ENCODE measurements at places on chromosomes 13 and 19.

DNA sequence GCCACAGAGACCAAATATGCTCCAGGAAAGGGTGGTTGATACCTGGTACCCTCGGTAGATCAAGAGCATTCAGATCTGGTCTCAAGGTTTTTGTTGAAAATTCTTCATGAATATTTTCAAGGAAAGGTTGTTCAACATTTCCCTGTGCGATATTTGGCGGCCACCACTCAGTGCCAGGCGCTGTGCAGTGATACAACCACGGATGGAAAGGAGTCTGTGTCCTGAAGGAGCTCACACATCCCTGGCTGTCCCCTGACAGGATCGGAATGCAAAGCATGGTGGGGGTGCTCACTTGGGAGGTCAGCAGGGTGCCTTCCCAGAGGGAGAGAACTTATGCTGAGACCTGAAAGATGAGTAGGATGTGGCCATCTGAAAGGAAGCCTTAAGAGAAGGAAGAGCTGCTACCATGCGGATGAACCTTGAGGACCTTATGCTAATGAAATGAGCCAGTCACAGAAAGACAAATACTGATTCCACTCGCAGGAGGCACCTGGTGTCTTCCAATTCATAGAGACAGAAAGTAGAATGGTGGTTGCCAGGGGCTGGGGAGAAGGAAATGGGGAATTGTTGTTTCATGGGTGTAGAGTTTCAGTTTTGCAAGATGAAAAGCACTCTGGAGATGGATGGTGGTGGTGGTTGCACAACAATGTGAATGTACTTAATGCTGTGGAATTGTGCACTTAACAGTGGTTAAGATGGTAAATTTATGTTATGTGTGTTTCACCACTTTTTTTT lies 41.6 kb downstream of the HSPH1 start:
- DNase-seq = no peak

DNA sequence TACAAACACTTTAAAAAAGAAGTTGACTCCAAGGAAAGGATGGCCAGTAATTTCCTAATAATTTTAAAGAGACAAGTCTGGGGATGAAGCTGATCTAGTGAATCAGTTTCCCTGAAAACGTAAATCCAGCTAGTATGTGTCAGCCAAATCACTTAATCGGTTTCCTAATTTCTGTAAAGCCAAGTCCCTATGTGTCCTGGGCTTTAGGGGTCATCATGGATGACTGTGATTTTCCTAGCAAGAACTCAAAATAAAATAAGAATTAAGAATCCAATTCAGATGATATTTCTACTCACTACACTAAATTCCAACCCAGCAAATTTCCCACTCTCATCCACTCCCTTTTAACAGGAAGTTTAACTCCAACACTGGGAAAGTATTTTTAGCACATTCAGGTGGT lies 35.9 kb downstream of the ELF1 start:
- no peak for DNase-seq

DNA sequence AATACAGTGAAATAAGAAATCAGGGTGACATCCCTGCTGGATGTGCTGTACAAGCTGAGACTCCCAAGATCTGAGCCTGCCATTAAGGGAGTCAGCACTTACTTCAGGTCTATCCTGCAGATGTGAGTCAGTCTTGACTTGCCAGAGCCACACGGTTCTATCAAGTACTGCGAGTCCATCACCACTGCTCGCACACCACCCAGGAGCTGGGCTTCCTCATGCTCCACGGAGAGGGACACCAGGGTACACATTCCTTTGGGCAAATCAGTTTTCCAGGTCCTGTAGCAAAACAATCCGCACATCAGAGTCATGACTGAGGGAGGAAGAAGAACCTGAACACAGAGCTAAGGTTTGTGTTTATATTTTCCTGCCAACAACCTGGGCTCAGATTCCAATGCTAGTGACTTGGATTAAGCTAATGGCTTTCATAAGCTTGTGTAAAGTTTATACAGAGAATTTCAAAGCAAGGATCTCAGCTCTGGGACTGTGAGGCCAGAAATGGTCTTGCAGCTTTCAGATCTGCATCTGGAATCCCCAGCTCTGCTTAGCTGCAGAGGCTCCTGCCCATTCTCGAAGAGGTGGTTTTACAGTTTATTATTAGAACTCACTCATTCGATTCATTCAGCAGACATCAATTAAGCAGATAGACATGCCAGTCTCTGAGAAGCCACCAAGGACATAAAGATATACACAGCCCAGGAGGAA lies 90.6 kb downstream of the KL start:
- no peak for DNase-seq

- DNase-seq = no peak
Measured at GRCh38 chr19:14735915-14736314, 42.4 kb downstream of the ADGRE2 start.

DNA sequence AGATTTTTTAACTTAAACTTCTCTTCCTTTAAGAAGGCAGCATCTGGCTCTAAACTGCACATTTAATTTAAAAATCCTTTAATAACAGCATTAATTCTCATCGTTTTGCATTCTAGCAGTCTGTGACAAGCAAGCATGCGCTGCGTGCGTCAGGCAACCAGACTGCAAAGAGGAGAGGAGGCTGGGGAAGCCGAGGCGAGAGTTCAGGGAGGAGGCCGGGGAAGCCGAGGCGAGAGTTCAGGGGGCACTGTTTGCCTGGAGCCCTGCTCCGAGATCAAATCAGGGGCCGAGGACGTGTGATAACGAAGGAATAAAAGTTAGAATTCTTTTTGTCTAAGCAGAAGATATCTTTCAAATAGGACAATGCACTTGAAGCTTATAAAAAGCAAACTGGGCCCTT lies 435.7 kb downstream of the EFNB2 start:
- no peak for DNase-seq

DNA sequence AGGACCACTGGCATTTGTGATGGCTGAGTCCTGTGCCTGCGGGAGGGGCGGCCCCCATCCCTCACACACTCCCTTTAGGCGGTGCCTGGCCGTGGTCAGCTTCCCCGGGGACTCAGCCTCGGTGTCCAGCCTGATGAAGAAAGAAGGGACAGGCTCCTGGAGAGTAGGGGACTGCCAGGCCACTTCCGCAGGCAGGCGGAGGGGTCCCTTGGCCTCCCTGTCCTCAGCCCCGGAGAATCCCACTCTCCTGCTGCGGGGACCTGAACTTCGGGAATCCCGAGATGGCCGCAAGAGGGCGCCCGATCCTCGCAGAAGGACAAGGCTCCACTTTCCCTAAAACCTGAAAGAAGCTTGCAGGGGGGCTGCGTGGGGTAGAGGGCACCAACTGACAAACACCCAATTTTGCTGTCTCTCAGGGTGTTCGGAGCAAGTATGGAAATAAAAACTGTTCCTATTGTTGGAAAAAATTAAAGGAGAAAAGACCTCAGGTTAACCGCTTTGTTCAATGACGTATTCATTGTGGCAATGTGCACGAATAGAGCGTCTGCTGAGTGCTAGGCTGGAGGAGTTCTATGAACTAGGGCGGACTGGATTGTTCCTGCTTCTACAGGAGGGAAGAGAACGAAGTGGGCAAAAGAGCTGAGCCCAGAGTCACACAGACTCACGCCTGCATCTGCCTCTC lies 297.3 kb downstream of the ZNF536 start:
- peak; percentile 24 for DNase-seq

DNA sequence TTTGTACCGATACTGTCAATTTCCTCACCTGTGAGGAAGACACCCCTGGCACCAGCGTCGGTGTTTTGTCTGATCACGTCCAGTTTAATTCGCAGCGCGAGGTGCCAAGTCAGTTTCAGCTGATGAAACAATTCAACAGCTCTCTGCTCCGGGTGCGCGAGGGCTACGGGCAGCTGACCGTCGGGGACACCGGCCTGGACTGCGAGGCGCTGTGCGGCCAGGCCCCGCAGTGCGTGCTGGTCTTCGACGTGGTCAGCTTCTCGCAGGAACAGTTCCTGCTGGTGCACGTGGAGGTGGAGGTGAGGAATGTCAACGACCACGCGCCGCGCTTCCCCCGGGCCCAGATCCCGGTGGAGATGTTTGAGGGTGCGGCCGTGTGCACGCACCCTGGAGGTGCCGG lies 171.5 kb downstream of the OLFM4 start:
- no peak for DNase-seq

GRCh38 chr13:101127741-101128353 lies 288.5 kb downstream of the NALCN start:
- DNase-seq = no peak
